HepG2 (cell line): ENCODE measurements at places on chromosomes 6 and 20.
A peak's percentile ranks its signal among the peaks of the same experiment; 100 is the strongest.

- peaks cover 25% of the 10 kb centered on the region; the same call in 2 of the 3 replicates for H3K27me3 ChIP-seq
- H3K36me3 ChIP-seq: no peaks in the 10 kb centered on the region
- no peak for DNase-seq
- H3K4me3 ChIP-seq: no peak within 1 kb of the TSS
- H3K27ac ChIP-seq: no peak within 1 kb of the TSS
Observed at GRCh38 chr6:72621291-72622093, at the start of gene KCNQ5. Gene KCNQ5 (plus strand): TSS chr6:72622064.

DNA sequence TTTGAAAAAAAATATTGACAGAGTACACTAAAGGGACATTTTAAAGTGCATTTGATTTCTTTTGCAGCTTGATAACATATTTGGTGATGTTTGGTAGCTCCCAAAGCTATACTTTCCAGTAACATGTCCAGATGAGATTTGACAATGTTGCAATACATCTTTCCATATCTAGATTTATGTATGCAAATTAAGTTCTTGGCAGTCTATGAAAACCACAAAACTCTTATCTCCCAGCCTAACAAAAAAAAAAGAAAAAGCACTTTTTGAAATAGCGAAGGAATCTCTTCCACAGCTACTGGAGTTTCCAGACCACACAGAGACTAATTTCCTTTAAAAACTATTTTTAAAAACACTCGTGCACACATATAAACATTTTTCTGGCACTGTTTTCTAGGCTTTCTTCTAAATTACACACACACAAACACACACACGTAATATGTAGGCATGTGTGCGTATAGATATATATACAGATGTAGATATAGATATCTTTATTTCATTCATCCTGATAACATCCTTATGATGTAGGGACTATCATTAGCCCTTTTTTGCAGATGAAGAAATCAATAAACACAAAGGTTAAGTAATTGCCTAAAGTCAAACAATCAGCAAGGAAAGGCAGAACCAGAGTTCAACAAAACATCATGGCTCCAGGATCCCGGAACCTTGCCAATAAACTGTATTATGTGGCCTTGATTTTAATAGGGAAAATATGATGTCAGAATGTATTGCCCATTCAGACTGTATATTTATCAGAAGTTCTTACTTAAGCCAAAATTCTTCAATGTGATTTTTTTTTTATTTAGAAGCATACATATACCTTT lies 93.3 kb downstream of the ADGRB3 start:
- H3K4me3 ChIP-seq: no peak overlapping the region
- no peak overlapping the region for H3K27ac ChIP-seq
- H3K27me3 ChIP-seq: no peaks in the 10 kb centered on the region
- no peak for DNase-seq
- H3K4me1 ChIP-seq: no peaks in the 10 kb centered on the region
- no peaks in the 10 kb centered on the region for H3K36me3 ChIP-seq

DNA sequence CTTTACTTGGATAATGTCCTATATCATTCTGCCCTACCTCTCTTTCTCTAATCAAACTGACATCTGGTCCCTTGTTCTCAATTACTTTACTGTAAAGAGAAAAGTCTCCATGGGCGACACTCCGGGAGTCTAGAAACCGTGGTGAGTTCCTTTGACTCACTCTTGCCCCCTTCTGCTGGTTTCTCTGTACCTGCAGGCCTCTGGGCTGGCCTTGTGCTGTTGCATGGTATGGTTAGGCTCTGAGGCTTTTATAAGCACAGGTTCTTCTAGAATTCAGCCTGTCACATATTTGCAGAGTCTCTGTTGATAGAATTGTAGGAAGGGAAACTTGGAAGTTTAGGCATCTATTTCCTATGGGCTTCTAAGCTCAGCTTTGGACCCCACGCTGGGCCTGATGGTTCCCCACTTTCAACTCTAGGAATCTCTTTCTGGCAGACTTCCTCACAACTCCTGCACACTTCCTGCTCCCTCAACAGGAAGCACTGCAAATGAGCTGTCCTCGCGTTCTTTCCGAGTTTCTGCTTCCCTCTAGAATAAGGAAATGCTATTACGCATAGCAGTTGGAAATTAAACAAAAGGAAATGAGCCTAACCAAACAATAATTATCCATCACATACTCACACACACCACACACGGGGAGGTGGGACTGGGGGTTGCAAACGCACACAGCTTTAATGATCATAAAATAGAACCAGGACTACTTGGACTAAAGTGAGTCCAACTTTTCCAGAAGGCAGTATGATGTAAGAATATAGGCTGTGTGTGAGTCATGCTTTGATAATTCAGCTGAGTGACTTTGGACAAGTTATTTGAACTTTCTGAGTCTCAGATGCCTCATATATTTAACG lies 683.3 kb downstream of the QKI start:
- H3K27ac ChIP-seq: no peak overlapping the region
- no peaks in the 10 kb centered on the region for H3K27me3 ChIP-seq
- DNase-seq: no peak
- peaks cover 9% of the 10 kb centered on the region; the same call in 1 of the 2 replicates for H3K4me1 ChIP-seq

DNA sequence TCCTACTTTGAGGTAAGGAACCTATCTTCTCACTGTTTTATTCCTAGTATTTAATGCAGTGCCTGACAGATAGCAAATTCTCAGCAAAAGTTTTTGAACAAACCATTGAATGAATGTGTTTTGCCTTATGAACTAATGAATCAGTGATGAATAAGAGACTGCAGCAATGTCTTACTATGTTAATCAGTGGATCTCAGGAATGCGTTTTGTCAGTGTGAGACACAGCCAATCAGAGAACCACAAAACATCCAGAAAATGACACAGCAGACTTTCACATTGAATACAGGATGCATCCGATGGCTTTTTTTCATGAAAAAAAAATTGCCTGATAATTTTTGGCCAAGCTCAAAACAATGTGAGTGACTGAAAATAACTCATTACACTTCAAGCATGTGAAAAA lies 270.5 kb downstream of the BMP2 start:
- no peak for DNase-seq
- H3K27ac ChIP-seq: no peak overlapping the region
- H3K27me3 ChIP-seq: no peaks in the 10 kb centered on the region
- H3K36me3 ChIP-seq: no peaks in the 10 kb centered on the region
- no peaks in the 10 kb centered on the region for H3K4me1 ChIP-seq

DNA sequence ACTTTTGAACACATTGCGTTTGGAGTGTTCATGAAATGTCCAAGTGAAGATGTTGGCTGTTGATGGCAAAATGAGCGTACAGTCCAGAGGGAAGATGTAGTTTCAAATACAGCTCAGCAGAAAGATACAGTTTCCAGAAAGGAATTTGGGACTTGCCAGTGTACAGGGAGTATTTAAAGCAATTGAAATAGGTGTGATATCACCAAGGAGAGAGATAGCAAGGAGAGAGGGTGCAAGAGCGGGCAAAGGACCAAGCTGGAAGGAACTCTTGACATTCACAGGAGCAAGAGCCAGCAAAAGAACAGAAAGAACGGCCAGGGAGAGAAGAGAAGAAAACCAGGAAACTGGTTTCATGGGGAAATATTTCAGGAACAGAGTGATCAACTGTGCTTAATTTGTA lies 47.8 kb downstream of the CARMIL1 start:
- DNase-seq: no peak
- peaks cover 13% of the 10 kb centered on the region for H3K4me1 ChIP-seq
- no peak overlapping the region for H3K4me3 ChIP-seq
- H3K36me3 ChIP-seq: no peaks in the 10 kb centered on the region
- no peaks in the 10 kb centered on the region for H3K27me3 ChIP-seq
- no peak overlapping the region for H3K27ac ChIP-seq

GRCh38 chr6:55528624-55529023 lies 50.4 kb downstream of the HMGCLL1 start:
- no peaks in the 10 kb centered on the region for H3K27me3 ChIP-seq
- H3K27ac ChIP-seq: no peak overlapping the region
- no peak overlapping the region for H3K4me3 ChIP-seq
- peak; percentile 43 for DNase-seq

GRCh38 chr6:1144842-1145767 lies 166.8 kb upstream of the FOXQ1 start:
- H3K27ac ChIP-seq: no peak overlapping the region
- peaks cover 9% of the 10 kb centered on the region for H3K4me1 ChIP-seq
- H3K36me3 ChIP-seq: no peaks in the 10 kb centered on the region
- H3K4me3 ChIP-seq: no peak overlapping the region

DNA sequence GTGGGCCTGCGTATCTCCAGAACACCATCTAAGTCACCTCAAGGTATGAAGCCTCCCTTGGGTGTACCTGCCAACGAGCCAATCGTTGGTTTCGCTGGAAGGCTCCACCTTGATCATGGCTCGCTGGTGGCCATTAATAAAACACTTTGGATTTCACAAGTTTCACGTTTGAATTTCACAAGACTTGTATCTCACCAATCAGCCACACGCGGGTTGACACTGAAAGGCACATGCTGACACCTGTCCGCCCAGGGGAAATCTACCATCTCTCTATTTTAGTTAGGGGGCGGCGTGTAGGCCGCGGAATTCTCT lies 586 bp upstream of the HMGA1 start:
- H3K27me3 ChIP-seq: no peaks in the 10 kb centered on the region; the same call in 1 of the 3 replicates
- peaks cover 31% of the 10 kb centered on the region for H3K4me1 ChIP-seq
- peak overlapping the region; percentile 79; the same call in 1 of the 2 replicates for H3K4me3 ChIP-seq
- H3K27ac ChIP-seq: no peak overlapping the region

DNA sequence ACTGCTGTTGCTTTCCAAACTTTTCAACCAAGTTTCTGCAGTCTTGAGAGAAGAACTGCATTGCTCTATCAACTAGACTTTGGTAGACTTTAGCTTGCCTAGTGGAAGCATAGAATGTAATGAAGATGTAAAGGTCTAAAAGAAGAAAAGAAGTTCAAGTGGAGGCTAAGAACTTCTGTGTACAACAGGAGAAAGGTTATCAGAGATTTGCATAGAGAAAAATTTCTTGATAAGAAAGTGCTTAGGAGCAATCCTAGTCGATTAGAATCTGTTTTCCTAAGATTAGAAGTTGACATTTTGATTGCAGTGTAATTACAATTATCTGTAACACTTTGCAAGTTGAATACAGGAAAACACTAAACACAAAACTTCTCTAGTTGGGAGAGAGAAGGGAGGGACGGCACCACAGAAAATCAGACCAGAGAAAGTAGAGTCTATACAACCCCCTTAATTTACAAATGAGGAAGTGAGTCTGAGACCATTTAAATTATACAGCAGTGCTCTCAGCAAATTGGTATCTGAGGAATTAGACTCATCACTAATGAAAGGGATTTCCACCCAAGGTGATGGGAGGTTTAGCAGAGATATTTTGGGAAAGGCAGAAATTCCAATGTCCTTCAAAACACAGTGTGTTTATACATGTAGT lies 194.3 kb upstream of the MARCKS start:
- H3K36me3 ChIP-seq: no peaks in the 10 kb centered on the region
- no peaks in the 10 kb centered on the region for H3K27me3 ChIP-seq
- no peak for DNase-seq
- no peak overlapping the region for H3K4me3 ChIP-seq
- peaks cover 32% of the 10 kb centered on the region for H3K4me1 ChIP-seq
- H3K27ac ChIP-seq: no peak overlapping the region

DNA sequence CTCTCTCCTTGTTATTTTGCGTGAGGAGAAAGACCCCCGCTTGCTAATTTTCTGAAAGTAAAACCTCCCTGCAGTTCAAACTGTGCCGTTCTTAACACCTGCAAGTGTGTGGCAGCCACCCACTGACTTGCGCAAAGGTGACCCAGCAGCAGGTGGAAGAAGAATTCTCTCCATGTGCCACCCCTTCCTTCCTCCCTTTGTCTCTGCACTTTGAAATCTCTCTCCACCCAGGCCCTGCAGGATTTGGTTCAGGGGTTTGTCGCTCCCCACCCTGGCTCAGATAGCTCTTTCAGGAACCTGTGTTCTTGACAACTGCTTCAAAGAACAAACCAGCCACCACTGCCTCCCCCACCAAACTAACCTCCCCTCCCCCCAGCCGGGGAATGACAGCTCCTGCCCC lies 41.4 kb downstream of the ZNF831 start:
- peaks cover under 1% of the 10 kb centered on the region; the same call in 1 of the 2 replicates for H3K27me3 ChIP-seq
- DNase-seq: no peak
- H3K4me3 ChIP-seq: no peak overlapping the region
- H3K4me1 ChIP-seq: no peaks in the 10 kb centered on the region
- no peak overlapping the region for H3K27ac ChIP-seq
- H3K36me3 ChIP-seq: no peaks in the 10 kb centered on the region
